AG20443 (cell line): ENCODE measurements at places on chromosomes 1 and 21.

- DNase-seq = no peak
These were observed 341.2 kb downstream of the PTPRU start for GRCh38 chr1:29577512-29577911.

- DNase-seq = peak; percentile 46
These were observed 53.8 kb downstream of the PLPP3 start for GRCh38 chr1:56525489-56526041.

DNA sequence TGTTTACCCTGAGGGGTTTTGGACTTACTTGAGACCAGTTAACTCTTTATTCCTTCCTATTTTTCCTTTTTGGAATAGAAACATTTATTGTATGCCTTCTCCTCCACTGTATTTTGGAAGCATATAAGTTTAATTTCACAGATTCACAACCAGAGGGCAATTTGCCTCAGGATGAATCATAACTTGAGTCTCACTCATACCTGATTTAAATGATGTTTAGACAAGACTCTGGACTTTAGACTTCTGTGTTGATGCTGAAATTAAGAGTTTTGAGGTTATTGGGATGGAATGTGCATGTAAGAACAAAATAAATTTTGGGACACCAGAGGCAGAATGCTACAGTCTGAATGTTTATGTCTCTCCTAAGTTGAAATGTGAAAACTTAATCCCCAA is 7.1 kb upstream of the ADAM30 start:
- DNase-seq = no peak

DNA sequence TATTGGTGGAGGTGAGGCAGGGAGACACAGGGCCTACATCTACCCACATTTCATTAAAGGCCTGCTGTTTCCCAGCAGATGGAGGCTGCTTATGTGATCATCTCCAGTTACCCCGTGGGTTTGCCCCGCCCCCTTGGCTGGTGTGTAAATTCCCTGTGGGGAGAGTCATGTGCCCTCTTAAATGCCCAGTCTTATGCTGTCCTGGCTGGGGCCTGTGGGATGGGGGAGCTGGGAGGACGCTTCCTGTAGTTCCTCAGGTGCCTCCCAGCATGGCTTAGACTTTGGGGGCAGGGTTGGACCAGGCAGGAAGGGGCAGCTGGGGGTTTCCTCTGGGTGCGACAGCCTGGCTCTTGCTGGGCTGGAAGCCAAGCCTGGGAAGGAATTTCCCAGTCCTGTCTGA is 15.5 kb upstream of the CITED4 start:
- DNase-seq = peak; percentile 83

DNA sequence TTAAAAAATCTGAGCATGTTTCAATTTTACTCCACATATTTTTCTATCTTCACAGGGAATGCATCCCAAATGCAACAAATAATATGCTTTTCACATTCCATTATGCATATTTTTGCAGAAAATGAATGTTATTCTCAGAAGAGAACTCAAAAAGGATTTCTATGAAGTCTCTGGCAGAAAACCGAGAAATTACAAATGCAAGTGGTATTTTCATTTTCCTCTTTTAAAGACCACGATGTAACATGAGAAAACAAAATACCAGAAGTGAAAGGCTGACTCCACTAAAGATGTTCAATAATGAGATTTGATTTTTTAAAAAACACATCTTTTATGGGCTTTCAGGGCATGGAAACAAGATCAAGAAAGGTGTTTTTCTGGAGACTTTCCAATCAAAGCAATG is 5.0 kb upstream of the PDC start:
- DNase-seq = peak; percentile 9
